H7 (cell line): ENCODE measurements at places on chromosomes 13 and 19. TPM values are rescaled to one million over a fixed set of nuclear protein-coding genes. Genes with fewer than 3 reads are reported as not detected.

DNA sequence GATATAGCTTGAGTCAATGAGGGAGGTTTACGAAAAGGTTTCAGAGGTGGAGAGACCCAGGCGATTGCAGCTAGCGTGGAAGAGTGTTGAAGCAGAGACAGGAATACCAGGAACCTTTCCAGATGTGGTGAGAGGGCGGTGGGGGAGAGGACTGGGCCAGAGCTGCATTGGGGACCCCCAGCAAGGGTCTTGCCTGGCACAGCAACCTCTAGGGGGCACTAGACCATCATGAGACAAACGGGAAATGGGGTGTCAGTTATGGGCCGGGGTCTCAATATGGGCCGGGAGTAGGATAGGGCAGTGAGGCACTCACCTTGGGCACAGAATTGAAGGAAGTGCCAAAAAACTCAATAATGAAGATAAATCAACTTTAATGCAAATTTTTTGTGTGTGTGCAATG is 2.1 kb upstream of the LRP3 start:
- peak; percentile 81 for DNase-seq

The DKKL1 gene
- total RNA-seq = 3.6 and 4.3 TPM in 2 replicates

- no peak for DNase-seq
Measured at GRCh38 chr13:89407357-89407756, 1736.2 kb downstream of the SLITRK5 start.

GRCh38 chr13:108769213-108770070 is 140.0 kb downstream of the MYO16 start:
- no peak for DNase-seq

- DNase-seq = no peak
Measured at GRCh38 chr19:42466521-42467182, 23.9 kb upstream of the CXCL17 start.

DNA sequence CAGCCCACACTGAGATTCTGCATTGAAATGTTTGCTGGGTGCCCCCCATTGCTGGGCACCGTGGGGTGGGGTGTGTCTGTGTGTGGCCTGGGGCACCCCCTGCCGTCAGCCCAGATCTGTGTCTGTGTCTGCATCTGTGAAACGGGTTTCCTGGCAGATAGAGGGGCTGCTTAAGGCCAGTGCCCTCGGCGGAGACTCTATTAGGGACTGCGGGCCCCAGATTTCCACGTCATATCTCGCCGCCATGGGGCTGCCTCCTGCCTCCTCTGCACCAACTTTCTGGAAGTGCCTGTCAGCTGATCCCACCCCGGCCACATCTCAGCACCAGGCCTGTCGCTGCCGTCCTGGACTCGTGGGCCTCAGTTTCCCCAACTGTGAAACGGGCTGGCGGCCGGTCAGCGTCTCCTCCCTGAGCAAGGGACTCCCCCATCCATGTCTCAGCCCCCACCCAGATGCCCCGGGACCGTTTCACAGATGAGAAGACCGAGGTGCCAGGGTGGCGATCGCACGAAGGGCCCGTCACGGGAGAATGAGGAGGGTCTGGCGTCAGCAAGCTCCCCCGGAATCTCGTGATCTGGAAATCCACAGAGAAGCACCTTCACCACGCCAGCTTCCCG is 21.4 kb downstream of the ARID3A start:
- DNase-seq = no peak

GRCh38 chr19:47322058-47322457 is 9.9 kb upstream of the C5AR2 start:
- no peak for DNase-seq

The FOSB gene
- 1.6 and 10.3 TPM in 2 replicates for total RNA-seq

- DNase-seq = no peak
Measured at GRCh38 chr19:16821081-16821480, 8.1 kb upstream of the SIN3B start.

The RDH8 gene
- total RNA-seq = not detected in 2 replicates

DNA sequence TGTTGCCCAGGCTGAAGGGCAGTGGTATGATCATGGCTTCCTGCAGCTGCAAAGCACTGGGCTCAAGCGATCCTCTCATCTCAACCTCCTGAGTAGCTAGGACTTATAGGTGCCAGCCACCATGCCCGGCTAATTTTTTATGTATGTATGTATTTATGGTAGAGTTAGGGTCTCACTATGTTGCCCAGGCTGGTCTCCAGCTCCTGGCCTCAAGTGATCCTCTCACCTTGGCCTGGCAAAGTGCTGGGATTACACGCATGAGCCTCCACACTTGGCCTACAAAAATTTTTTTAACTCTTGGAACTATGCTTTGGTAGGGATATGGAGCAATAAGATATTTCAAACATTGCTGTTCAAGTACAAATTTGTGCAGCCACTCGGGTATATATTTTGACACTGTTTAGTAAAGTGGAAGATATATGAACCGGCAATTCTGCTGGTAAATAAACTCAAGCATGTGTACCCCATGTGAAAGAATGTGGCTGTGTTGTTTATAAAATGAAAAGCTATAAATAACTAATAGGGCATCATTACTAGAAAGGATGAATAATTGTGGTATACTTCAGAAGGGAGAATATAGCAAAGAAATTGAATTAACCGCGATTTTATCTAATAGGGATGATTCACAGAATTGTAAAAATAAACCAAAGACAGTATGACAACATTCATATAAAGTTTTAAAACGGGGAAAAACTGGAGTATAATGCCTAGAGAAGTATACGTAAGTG is 1.1 kb downstream of the ZNF566 start:
- no peak for DNase-seq

GRCh38 chr13:40780822-40781401 is 8.5 kb upstream of the SLC25A15 start:
- peak; percentile 37 for DNase-seq
